ENCODE measurements at places on chromosomes 7 and 10.

GRCh38 chr10:5731559-5731958, 46.9 kb downstream of the TASOR2 start:
- DNase-seq: no peak

GRCh38 chr7:50317697-50318669, 13.5 kb downstream of the IKZF1 start:
- no peak for DNase-seq

GRCh38 chr10:104029521-104029860, 56.2 kb downstream of the COL17A1 start:
- DNase-seq: peak; percentile 53

GRCh38 chr7:69738396-69738951, 140.2 kb downstream of the AUTS2 start:
- DNase-seq: peak; percentile 53

- no peak for DNase-seq
These were observed 819 bp upstream of the TRIM4 start for GRCh38 chr7:99920149-99920548.

DNA sequence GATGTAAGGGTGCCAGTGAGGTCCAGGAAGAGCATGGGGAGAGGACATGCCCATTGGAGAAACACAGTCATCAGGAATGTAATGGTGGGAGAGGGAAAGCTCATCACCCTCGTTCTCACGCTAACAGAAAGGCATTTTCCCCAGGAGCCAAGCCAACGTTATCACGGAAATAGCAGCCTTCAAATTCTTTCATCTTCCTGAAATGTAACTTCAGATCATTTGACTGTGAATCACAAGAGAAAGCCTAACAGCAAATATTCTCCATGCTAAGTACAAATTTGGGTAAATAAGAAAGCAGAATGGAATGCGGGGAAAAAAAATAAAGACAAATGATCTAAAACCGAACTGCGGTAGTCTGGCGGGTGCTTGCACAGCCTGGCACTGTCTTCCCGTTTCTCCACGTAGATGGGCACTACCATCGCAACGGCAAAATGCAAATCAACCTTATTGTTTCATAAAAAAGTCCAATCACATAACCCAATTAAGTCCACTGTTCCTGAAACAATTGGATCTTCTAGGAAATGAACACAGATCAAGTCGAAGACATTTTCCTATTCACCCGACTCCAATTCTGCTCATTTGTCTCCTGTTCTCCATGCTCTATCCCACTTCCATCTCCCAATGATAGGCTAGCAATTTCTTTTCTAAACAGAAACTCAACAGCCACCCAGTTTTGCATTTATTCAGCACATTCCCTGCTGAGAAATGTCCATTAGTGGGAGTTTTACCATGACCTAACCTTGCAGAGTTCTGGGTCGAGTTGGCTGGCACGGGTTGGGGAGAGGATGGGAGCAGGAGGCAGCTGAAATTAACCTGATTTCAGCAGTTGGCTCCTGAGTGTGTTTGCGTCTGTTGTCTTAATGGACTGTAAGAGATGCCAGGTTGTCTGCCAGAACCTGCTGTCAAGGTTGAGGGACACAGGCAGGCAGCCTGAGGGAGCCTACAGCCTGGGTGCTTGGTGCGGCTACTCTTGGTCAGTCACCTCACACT, 74.6 kb upstream of the FRMD4A start:
- no peak for DNase-seq

- peak; percentile 46 for DNase-seq
These were observed 1.4 kb downstream of the MXI1 start for GRCh38 chr10:110208614-110209453.

DNA sequence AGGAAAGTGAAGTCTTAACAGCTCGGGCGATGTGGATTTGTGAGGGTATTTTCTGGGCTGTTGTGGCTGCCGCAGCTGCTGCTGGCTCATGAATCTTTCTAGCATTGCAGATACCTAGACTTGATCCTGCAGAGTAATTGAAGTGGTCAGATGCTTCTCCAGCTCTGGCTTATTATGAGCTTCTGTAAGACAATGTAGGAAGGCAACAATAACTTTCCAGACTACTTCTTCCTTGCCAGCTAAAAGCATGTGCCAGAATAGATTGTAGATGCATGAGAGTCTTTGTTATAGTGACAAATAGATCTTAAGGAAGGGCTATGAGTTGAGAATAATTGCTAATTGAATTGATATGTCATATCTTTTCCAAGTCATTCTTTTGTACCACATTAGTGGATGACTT, 461.4 kb upstream of the POT1 start:
- DNase-seq: peak; percentile 33

DNA sequence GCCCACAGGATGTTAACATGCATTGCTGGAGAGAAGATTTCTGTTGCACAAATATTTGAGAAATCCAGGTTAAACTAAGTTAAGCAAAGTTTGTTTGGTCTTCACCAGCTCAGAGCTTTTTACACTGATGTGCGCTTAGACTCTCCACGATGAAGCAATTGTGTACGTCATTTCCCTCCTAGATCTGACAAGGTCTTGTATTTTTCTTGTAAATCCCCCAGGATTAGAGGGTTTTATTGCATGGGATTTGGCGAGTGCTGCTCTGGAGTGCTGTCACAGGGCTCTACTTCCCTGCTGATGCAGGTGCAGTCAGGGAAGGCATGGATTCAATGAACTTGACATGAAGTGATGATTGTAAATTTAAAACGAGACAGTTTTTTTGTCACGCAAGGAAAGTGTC, 173.3 kb downstream of the PDE1C start:
- peak; percentile 65 for DNase-seq

DNA sequence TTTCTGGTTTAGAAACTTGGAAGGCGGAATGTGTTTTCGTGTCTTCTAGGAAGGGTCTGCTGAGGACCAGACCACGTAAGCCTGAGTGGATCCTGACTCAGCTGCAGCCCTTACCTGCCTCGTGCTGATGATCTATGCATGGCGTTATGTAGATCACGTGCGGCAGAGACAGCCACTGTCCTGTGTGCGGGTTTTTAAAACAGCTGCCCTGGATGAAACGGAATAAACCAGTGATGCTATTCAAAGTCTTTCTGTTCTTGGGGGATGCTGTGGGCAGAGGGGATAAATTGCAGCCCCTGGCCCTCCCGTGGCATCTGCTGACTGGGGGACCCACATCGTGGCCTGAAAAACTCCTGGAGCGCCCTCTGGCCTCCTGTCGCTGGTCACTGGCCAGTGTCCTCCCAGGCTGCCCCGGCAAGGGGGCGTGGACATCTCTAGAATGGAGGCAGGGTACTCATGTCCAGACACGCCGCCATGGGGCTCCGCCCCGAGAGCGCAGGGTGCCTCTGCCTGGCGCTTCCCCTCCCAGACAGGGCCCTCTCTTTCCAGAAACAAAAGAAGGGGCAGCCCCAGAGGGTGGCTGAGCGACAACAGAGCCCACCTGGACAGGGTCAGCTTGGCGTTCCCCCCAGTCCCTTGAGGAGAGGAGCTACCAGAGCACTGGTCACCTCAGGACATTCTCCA, 13.2 kb downstream of the ALKBH4 start:
- no peak for DNase-seq

- DNase-seq: no peak
These were observed 51.8 kb upstream of the PRR15 start for GRCh38 chr7:29511851-29512250.

- DNase-seq: no peak
These were observed 104.6 kb downstream of the NRP1 start for GRCh38 chr10:33229949-33230267.

GRCh38 chr10:84607044-84607443, 278.7 kb downstream of the CCSER2 start:
- DNase-seq: peak; percentile 21

- DNase-seq: no peak
These were observed 4.4 kb upstream of the MAD1L1 start for GRCh38 chr7:2237109-2237602.

DNA sequence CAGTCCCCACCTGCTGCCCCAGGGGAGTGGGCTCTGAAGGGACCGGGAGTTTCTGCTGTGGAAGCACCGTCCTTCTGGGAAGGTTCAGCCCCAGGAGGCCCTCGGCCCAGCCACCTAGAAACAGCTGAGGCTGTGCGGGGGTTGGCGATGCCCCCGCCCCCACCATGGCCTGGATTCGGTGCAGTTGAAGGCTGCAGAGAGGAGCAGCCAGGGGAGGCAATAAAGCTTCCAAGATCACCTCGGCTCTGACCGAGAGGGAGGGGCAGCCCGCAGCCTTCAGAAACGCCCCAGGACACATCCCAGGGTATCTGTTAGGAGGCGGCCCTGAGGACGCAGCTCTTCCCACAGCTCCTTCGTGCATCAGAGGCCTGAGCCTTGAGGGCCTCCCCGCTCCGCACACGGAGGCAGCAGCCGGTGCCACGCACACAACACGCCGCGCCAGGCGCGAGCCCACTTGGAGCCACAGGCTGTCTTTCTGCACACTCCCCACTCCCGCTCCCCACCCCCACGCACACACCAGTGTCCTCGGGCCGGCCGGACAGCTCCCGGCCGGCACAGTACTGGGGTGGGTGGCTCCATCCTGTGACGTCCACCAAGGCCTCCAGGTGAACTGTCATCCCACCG, 1.6 kb downstream of the KNDC1 start:
- DNase-seq: no peak

DNA sequence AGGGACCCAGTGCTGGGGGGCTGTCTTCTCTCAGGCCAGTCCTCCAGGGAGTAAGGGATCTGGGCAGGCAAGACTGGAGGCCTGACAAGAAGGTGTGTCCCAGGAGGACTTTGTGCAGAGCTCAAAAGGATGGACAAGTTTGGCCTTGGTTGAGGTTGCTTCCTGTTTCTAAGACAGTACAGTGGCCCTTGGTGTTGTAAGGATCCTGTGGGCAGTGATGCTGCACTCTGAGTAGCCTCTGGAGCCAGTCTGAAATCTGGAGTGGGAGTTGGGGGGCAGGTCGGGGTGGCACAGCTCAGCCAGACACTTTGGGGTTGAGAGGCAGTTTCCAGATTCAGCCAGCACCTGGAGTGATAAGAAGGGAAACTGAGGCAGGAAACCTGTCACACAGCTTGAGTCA, 139.2 kb upstream of the ZMIZ1 start:
- no peak for DNase-seq

DNA sequence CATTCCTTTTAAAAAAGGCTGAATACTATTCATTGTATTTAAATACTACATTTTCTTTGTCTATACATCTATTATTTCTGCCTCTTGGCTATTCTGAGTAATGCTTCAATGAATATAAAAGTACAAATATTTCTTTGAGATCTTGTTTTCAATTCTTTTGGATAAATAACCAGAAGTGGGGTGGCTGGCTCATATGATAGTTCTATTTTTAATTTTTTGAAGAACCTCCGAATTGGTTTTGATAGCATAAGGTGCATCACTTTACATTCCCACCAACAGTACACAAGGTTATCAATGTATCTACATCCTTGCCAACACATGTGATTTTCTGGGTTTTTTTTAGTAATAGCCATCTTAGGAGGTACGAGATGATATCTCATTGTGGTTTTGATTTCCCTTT, 72.5 kb downstream of the ZNF277 start:
- DNase-seq: no peak

- DNase-seq: no peak
These were observed 166.8 kb upstream of the MAGI2 start for GRCh38 chr7:79620291-79620690.

DNA sequence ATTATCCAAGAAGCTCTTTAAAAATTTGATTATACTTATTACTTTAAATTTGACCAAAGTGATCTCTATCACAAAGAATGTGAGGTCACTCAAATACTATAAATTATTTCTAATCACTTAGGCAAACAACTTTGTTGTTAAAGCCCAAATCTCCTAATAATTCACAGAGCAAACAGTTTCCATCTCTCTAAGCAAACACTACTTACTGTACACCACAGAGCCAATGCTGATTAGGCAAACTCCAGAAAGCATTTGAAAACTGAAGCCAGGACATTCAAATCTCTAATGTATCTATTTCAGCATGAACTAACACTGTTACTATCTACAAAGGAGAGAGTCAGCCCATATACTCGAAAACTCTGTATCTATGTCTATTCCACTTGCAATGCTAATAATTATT, 107.1 kb downstream of the RNF32 start:
- no peak for DNase-seq

- DNase-seq: no peak
These were observed 38.1 kb downstream of the CPED1 start for GRCh38 chr7:121026577-121027111.

GRCh38 chr7:36810489-36810888, 86.2 kb upstream of the AOAH start:
- no peak for DNase-seq

DNA sequence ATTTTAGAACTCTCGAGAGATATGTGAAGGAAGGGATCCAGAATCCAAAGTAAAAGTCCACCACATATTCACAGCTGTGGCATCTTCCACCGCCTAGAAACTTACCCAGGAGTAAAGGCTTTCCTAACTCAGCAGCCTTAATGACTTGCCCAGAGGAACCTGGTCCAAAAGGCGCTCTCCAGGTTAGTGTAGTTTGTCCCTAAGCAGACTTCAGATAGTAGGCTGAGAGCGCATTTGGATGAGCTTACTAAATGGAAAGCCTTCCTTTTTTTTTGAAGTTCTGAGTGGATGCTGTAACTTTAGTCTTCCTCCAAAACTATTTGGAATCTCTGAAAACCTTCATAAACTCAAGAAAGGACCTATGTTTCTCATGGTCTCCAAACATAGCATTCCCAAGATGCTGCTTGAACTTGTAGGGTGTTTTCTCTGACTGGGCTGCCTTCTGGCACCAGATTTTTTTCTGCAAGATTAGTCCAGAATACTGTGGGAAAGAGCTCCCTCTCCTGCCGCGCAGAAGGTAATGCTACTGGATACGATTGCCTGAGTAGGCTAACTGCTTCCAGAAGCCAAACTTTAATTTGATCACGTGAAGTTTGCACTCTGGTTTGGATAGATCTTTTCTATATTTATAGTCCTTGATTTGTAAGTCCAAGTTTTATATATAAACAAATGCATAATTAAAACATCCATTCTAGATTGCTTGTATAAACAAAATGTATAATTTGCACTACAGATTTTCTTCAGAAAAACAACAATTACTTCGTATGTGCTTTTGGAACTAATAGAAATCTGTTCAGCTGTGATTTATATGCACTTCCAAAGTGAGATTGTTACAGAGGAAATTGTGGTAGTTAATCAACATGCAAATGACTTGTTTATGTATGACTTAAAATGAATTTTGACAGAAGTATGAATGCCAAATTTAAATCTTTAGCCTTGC, 19.6 kb upstream of the GPR37 start:
- peak; percentile 85 for DNase-seq

Measured in tongue (tissue), 3 donors.